ENCODE measurements at places on chromosomes 6 and 20.
A peak's percentile ranks its signal among the peaks of the same experiment; 100 is the strongest.

DNA sequence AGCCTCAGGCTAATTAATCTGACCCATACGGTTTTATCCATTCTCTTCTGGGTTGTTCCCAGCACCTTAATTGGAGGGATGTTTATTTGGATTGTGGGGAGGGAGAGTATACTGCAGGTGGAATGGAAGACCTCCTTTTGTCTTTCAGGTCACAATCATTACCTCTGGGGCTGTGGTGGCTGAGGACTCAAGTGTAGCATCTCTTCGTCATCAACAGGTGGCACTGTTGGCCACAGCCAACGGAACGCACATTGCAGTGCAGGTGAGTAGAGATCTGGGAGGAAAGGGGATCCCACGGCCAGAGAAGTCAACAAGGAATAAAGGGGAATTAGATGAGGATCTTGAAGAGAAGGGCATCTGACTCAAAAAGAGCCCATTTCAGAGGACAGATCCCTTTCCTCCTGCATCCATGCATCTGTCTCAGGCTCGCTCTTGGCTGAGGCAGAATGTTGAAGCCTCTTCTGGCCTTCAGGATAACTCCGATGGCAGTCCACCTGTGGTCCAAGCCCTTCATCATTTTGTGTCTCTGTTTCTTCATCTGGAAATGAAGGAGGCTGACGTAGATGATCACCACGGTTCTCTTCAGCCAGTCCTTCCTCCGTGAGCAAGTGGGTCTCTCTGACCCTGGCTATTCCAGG, 3.2 kb upstream of the DEF6 start:
- peak; percentile 35 for DNase-seq

DNA sequence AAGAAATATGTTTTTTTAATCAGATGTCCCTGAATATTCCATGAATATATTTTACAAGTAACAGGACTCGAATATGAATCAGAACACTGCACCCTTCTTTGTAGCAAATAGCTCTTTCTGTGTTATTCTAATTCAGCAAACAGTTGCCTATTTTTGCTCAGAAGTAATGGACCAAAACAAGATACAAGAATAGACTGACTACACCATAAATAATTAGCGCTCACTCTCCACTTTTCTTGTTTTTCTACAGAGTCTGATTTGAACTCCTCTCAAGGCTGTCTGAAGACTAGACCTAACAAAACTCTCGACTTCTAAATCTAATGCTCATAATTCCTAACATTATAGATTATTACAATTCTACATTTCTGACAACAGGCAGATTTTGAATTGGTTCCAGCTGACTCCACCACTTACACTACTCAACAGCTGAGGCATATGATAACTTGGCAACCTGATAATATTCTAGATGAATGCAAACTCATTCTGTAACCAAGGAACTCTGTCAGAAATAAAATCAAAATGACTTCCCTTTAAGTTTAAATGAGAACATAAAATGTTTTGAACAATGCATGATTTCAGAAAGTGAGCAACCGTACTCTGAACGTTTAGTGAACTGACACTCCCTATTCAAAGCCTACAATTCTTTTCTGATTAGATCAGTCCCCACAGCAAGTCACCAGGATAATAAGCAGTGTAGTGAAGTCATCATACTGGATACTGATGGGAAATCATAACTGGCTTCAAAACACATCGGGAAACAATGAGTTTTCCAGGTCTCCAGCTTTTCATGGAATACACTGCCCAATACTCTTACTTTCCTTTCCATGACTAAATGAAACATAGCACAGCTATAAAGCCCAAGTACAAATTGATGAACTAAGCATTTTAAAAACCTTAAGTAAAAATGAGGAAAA, 114.2 kb upstream of the BEND6 start:
- DNase-seq: peak; percentile 62

- DNase-seq: no peak
Measured at GRCh38 chr6:122953766-122954165, 42.3 kb upstream of the CLVS2 start.

DNA sequence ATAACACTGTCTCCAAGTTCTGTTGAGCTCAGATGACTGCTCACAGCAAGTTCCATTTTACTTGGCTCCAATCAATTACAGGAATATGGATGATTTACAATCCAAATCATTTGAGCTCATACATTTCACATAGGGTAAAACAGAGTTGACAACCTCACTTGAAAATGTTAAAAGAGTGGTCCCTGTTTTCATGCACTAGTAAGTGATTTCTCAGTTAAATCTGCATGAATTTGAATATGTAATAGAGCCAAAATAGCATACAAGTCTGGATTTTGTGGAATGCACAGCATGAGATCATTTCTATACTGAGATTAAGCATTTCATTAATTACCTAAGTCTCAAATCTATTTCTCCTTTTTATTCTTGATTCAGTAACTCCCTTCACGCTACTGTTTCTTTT, 217.6 kb downstream of the SIM1 start:
- no peak for DNase-seq

DNA sequence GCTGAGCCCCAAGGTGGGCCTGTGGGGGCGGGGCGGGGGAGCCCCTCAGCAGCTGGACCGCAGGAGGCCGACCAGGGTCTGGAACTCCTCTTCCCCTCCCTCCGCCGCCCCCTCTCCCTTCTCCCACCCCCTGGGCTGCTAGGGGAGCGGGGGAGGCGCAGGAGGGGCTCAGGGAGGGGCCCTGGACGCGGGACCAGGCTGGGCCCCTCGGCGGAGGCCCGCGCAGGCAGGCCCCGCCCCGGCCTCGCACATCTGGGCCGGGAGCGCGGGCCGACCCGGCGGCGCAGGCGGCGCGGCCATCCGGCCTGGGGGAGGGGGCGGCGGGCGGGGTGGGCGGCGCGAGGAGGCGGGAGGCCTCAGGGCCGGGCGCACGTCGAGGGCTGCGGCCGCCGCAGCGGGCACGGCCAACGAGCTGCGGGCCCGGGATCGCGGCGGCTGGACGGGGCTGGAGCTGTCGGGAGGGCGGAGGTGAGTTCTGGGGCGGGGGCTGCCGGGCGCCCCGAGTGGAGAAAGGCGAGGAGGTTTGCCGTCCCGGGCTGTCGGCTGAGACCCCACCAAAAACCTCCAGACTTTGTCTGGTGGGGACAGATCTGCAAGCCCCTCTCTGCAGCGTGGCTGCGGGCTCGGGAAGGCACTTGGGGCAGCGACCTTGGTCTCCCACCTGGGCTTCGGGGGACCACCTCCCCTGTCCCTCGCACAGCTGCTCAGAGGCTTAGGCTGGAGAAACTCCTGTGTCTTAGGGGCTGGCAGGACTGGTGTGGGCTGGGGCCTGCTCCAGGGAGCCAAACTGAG, at the start of gene HSPA12B:
Gene HSPA12B, plus strand, starts transcription at position 359 of the 792 bp plus-strand sequence. CDS start 5,990 bp downstream, outside the sequence.
- no peak for DNase-seq

GRCh38 chr6:2848851-2849250, 7.2 kb upstream of the SERPINB1 start:
- DNase-seq: no peak

- no peak for DNase-seq
Measured at GRCh38 chr20:16641511-16642023, 68.3 kb upstream of the KIF16B start.

- no peak for DNase-seq
Measured at GRCh38 chr6:136408204-136408603, 118.6 kb upstream of the BCLAF1 start.

DNA sequence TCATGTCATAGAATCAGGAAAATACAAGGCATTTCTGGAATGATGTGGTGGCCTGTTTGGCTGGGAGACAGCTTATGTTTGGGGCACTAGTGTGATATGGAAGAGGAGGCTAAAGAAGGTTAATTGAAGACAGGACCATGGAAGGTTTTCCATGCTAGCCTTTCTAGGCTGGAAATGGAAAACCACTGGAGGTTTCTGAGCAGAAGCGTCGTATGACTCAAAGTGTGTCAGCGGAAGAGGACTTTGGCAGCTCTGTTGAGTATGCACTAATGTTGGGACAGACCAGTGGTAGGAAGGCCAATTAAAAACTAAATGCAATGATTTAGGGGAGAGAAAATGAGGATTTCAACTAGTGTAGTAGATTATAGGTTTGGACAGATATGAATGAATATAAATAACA, 413.1 kb downstream of the PLCB1 start:
- DNase-seq: no peak

DNA sequence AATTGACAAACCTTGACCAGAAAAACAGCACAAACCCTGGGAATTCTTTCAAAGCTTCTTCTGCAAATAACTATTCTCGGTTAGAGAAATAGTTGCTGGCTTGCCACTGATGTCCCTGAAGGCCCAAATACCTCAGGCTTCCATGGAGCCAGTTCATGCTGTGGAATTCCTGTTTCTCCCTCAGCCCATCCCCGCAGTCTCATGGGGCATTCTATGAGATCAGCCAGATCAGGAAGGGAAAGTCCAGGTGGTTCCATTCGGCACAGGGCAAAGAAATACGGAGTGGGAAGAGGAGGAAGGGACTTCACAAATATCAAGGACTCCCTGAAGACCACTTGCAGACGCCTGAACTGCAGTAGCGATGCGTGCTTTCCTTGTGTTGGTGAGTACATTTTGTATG, 63.3 kb downstream of the MYLK4 start:
- no peak for DNase-seq

DNA sequence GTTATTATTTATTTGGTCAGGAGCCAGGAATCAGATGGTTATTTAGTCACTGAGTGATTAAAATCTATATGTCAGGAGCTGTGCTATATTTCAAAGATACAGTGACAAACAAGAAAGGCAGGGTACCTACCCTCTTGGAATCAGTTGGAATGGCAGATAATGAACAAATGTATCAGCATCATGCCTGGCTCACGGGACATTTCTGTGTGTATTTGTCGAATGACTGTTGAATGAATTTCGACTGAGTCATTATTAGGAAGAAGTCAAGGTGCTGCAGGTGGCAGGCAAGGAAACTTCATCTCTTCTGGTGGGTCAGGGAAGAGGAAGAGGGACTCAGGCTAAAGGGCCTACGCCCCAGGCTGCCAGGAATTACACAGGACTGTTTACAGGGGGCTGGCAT, 13.6 kb downstream of the PKIG start:
- DNase-seq: no peak

DNA sequence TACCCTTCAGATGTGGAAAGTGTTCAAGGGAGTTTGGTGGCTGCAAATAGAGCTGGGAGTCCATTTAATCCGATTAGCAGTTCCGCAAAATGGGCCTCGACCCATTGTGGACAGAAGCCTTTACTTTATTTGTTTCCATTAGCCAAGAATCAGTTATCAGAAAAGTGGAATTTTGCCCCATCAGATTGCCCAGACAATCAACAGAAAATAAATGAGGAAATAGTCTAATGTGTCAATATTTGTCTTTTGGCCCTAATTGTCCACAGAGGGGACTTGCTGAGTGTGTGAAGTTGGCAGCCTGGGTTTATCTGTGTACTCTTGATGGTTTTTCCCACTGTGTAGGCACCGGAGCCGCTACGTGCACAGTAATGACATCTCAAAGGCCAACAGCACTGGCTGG, 134.3 kb downstream of the LINC00237 start:
- DNase-seq: no peak

Measured in NCI-H446 (cell line).